Activated T-cell treated with anti-CD3 and anti-CD28 coated beads, Interleukin-2, amount 50 U/mL, for 4 hours (primary cell): ENCODE measurements at places on chromosomes 11 and 22. TPM values are rescaled to one million over a fixed set of nuclear protein-coding genes. Genes with fewer than 3 reads are reported as not detected.

The ZBTB16 gene
- 4.4 TPM for total RNA-seq

DNA sequence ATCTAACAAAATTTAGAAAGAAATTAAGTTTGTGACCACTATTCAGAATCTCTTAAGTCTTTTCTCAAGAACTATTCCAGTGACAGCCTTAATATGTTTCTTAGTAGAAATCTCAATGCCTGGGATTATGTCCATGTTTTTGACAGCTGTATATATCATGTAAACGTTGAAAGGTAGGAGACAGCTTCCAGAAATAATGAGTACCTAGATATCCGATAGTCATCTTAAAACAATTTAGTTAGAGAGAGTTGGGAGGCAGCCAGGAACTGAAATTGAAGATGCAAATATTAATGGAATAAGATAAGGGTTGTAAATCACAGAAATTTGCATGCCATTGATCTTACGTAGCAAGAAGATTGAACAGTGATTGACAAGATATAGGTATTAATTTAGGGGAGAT lies 955.2 kb downstream of the JRKL start:
- no peak for DNase-seq

DNA sequence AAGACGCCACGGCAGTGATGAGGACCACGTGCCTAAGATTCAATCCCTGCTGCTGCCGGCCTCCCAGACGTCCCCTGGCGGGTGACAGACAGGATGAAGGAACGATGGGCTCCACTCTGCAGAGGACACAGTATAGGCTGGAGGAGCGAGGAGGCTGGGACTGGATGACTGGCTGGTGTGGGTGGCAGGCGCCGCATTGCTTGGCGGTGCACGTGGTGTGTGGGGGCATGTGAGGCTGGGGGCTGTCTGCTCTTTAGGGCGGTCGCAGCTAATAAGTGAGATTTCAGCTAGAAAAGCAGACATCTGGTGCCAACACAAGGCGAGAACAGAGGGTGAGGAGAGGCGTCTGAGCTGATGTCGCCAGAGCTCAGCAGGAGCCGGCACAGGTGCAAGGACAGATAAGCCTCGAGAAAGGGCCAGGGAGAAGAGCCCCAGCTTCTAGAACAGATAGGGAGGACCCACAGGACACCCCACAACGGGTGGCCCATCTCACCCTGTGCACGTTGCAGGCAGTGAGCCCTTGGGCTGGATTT lies 33.2 kb downstream of the TSPAN4 start:
- DNase-seq: no peak

DNA sequence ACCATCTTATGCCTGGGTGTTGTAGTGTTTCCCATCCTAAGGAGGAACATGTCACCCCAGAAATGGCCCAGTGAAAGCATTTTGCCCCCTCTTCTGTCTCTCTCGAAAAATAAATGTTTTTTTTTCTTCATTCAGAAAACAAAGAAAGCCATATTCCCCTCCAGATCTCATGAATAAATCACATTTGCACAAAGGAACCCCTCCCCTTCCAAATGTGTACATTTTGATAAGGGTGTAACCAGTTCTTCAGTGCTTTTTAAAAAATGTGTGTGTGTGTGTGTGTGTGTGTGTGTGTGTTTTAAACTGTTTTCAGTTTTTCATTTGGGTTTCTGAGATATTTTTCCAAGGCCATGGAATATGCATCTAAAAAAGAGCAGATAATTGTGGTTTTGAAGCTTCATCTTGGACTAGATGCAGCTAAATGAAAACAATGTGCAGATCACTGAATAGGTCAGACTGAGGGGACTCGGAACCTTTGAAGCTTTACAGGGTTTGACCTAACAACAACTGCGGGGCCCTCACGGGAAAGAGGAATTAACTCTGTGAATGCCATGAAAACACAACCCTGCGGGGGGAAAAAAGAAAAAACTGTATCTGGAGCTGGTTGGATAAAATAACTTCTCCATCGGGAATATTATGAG lies 76.4 kb downstream of the YAP1 start:
- no peak for DNase-seq

GRCh38 chr11:113960702-113961330 lies 14.1 kb upstream of the HTR3A start:
- no peak for DNase-seq

DNA sequence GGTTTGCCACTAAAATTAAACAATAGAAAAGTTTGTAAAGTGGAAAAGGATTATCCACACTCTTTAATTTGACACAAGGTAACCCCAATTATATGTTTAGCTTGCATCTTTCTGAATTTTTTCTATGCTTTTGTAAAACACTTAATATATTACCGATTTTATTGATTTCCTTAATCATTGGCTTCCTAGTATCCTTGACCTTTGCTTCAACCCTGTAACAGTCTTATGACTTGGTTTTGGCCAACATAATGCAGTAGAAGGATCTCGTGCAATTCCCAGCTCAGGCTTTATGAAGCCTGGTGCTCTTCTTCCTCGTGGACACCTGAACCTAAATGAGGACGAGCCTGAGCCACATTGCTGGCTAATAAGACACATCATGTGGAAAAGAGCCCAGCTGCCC lies 23.6 kb upstream of the CASP4 start:
- DNase-seq: no peak

DNA sequence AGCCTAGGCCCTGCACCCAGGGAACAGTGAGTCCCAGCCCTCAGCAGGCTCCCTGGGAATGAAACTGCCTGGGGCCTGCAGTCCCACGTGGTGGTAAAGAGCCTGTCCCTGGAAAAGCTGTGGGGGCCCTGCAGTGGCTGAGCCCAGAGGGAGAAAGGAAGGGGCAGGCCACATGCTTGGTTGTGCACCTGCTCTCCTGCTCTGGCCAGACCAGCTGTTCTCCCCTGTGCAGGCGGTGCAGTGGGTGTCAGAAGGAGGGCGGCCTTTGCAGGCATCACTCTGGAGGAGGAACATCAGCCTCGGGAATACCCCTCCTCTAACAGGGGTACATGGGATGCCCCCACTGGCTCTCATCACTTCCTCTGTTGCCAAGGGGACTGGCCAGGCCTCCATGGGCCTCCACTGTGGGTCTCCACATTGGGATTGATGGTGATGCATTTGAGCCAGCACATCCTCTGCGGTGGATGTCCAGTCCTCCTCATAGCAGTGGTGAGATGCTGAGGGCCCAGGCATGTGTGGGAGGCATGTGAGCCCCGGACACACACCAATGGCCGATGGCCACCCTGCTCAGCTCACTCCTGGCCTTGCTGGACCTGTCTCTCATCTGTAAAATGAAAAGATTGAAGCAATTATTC lies 690.4 kb downstream of the BRD1 start:
- no peak for DNase-seq

GRCh38 chr11:128905345-128906184 lies 14.4 kb downstream of the KCNJ5 start:
- peak; percentile 15 for DNase-seq
